Chondrocyte (in vitro differentiated cells): ENCODE measurements at places on chromosomes 16 and 17.

DNA sequence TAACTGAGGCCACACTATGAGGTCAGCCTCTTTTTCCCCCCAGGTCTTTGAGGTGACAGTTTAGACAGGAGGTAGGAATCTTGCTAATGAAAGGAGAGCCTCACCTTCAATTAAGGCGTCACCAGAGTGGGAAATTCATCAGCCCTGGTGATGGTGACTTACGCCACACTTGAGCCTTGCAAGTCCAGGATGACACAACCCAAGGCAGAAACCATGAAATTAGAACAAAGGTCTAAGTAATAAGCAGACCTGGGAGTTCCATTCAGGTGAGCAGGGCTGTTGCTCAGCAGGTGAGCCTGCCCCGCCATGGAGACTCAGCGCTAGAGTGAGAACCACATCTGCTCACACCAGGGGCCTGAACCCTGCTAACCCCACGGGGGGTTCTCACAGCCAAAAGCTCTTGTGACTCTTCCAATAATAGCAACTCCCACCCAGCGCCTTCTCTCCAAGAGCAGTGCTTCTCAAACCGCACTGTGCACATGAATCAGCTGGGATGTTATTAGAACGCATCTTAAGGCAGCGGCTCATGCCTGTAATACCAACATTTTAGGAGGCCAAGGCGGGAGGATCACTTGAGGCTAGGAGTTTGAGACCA is 28.7 kb upstream of the KIFC3 start:
- no peak for DNase-seq

- no peak for DNase-seq
These were observed 19.6 kb upstream of the TNFRSF13B start for GRCh38 chr17:16991349-16992009.

GRCh38 chr17:31631766-31632165 is 227.3 kb downstream of the COPRS start:
- DNase-seq = no peak

GRCh38 chr16:65831903-65832666 is 534.4 kb upstream of the CDH5 start:
- no peak for DNase-seq

DNA sequence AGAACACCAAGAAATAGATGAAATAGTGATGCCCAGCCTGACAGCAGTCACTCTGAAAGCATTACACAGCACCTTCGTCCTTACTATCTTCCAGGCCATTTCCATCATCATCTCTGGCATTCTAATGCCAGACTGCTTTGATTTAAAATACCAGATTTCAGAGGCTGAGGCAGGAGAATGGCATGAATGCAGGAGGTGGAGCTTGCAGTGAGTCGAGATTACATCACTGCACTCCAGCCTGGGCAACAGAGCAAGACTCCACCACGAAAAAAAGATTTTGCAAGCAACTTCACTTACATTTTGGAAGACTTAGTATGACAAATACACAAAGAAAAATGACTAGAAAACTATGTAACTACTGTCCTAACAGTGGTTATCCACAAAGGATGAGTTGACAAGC is 244.0 kb downstream of the CPPED1 start:
- no peak for DNase-seq
